ENCODE measurements at places on chromosomes 6 and 20.
A peak's percentile ranks its signal among the peaks of the same experiment; 100 is the strongest.

DNA sequence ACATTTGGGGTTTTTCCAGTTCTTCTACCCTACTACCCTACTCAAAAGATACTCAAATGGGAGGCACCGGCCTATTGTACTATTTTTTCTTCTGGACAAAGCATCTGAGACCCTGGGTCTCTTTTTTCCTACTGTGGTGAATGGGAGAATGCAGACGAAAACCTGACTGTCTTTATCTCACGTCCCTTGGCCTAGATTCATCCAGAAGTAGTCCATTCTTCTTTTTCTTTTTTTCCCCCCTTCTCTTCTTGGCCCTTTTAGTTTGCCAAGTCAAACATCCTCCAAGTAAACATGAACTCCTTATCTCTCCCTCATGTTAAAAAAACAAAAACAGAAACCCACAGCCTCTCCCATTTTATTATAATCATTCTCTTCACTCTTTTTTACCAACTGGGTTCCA lies 8.7 kb upstream of the ILRUN start:
- no peak for DNase-seq

GRCh38 chr6:2884804-2885203 lies 18.3 kb downstream of the SERPINB9 start:
- no peak for DNase-seq

DNA sequence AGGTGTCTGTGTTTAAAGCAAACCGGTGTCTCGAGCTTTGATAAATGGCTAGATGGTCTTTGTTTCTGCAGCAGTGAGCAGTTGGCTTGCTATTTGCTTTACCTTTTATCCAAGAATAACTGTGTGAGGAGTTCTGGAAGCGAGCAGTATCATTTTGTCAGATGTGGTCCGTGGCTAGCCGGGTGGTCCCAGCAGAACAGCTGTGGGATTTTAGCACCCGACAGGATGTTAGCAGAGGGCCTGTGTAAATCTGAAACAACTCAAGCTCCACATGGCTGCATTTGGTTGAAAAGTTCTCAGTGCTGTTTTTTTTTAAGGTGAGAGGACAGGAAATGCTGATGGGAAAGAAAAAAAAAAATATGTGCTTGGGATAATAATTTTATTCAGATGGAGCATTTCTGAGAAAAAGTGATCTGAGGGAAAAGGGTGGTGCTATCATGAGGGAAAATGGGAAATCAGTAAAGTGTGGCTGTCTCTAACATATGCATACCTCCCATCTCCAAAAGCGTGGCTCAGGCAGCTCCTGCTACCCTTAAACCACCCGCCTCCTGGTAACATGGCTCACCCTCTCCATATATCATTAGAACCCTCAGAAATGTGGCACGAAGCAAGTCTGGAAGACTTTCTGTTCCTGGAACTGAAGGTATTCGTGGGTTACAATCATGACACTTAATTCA lies 215.4 kb downstream of the TSHZ2 start:
- no peak for DNase-seq

- peak; percentile 91 for DNase-seq
These were observed at the start of gene MICB for GRCh38 chr6:31497531-31498476. Gene MICB, plus strand, starts transcription at chr6:31498145. Its CDS starts 49 bp downstream, at chr6:31498194.

DNA sequence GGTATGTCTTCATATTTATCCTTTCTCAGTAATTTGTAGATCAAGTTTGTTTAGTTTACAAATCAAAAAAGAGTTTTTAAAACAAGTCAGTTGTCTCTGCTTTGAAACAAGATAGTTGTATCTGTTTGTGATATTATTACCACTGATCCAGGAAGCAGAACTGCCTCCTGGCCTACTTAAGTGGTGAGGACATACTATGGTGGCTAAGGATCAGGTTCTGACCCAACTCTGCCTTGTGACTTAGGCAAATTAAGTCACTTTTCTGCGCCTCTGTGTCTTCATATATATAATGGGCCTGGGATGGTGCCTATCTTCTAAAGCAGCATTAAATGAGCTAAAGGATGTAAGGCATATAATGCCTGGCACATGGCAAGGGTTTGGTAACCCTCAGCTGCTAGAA lies 8.7 kb downstream of the ANKS1A start:
- no peak for DNase-seq

DNA sequence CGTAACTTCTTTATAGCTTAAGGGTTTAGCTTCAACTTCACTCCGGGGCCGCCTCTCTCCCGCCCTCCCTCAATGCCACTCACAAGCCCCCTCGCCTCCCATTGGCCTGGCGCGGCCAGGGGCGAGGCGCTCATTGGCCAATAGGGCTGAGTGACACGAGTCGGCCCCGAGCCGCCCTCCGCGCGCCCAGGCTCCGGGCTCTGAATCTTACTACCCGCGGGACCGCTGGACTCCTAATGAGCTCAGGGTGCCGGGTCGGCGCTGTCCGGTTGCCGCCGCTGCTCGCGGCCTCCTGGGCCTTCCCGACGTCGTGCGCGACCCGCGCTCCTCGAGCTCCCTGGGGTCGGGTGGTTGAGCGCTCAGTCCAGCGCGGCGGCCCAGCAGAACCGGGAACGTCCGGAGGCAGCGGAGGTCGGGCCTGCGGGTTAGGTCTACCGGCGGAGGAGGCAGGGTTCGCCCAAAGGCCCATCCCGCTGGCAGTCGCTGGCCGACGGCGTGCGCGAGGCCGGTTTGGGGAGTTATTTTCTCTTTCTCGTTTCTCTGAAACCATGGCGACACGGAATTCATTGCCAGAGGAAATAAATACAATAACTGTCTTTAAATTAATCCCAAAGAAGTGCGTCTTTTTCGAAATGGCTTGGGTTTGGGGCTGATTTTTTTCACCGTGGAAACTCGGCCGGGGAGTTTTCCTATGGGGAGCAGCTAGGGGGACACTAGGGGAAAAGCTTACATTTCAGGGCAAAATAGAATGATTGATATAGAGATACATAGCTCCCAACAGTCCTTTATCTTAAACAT lies at the start of gene SIM1:
SIM1 (minus strand) TSS at position 19 of the 798 bp plus-strand sequence. CDS start 1,453 bp downstream, outside the sequence.
- DNase-seq: no peak

GRCh38 chr6:28977341-28978132 lies 27.6 kb downstream of the ZNF311 start:
- DNase-seq: no peak

DNA sequence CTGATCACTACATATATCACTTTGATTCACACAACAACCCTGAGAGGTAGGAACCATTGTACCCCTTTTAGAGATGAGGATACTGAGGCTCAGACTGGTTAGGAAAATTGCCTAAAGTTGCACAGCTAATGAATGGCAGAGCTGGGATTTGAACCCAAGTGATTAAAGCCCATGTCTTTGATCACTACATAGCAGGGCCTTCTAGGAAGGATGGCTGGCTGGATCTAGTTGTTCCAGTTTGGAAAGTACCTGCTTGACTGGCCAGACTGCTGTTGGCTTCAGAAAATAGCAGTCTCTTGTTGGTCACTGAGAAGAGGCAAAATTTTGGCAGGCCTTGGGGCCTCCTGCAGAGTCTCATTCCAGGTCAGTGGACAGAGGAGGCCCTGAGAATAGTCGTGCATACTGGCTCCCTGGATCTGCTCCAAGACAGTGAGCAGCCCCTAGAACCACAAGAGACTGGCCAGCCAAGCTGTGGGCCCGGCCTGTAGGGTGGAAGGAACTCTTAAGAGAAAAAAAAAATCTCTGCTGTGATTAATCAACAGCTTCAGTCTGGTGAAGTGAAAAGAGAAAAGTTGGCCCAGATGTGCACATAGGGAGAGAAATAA lies 17.5 kb downstream of the PPARD start:
- no peak for DNase-seq

DNA sequence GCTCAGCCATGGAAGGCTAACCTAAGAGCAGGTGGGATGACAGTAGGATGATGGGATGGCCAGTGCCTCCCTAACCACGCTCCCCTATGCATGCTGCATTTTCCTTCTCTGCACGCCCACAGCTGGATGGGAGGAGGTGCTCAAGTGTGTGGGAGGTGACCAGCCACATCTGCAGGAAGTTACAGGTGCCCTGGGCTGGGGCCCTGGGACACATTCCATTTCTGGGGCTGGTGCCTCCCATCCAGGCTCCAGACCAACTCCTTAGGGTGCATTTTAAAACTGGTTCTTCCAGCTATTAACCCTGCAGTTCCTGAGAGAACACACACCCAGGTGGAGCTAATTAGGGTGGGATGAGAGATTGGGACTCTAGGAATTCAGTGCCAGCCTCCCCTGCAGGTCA lies 135.3 kb upstream of the ARMC2 start:
- no peak for DNase-seq

DNA sequence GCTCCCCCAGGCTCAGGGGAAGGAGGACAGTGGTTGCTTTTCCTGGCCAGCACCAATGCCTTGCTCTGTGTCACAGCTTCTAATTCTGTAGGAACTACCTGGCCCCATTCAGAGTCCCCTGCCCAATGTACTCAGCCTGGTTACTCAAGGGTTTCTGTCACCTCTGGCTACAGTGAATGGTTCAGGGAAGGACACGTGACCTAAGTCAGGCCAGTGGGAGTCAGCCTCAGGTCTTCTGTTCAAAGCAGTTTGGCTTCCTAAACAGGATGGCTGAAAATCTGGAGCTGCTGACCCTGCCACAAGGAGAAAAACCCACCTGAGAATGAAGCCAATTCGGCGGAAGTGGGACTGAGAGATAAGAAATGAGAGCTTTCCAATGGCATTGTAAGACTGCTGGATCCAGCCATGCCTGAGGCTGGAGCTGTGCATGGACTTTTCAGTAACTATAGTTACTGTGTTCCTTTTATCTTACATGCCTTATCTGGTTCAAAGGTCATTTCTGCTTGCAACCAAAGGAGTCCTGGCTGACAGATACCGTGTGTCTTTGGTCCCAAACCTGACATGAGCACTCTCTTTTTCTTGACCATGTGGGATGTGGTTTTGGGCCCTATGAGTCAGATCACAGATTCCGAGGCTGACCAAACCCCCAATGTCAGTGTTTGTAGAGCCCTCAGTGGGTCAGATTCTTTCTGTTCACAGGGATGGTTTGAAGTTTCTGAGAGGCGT lies 104.3 kb downstream of the SULF2 start:
- no peak for DNase-seq

GRCh38 chr6:165082636-165083035 lies 226.8 kb downstream of the C6orf118 start:
- DNase-seq: no peak

- DNase-seq: no peak
These were observed 148.3 kb upstream of the NRSN1 start for GRCh38 chr6:23977706-23978105.

- no peak for DNase-seq
These were observed 4.3 kb upstream of the MTG2 start for GRCh38 chr20:62178316-62179161.

GRCh38 chr6:30614044-30614842 lies 2.8 kb downstream of the PPP1R10 start:
- no peak for DNase-seq

GRCh38 chr20:20754714-20755113 lies 42.3 kb upstream of the RALGAPA2 start:
- no peak for DNase-seq

DNA sequence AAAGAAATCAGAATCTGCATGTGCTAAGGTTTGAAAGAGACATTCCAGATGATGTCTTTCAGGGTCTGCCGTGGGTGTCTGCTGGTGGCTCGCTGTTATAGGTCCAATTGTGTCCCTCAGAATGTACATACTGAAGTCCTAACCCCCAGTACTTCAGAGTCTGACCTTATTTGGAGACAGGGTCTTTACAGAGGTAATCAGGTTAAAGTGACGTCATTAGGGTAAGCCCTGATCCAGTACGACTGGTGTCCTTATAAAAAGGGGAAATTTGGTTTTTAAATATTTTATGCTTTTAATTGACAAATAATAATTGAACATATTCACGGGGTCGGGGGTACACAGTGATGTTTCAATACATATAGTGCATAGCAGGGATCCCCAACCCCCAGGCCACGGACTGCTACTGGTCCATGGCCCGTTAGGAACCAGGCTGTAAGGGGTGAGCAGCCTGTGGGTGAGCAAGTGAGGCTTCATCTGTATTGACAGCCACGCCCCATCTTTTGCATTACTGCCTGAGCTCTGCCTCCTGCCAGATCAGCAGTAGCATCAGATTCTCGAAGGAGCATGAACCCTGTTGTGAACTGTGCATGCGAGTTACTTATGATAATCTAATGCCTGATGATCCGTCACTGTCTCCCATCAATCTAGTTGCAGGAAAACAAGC lies 33.2 kb upstream of the SLC22A23 start:
- DNase-seq: no peak

GRCh38 chr20:31593221-31594001 lies 11.7 kb upstream of the ID1 start:
- DNase-seq: no peak

GRCh38 chr6:15880262-15880973 lies 217.6 kb upstream of the DTNBP1 start:
- DNase-seq: no peak

DNA sequence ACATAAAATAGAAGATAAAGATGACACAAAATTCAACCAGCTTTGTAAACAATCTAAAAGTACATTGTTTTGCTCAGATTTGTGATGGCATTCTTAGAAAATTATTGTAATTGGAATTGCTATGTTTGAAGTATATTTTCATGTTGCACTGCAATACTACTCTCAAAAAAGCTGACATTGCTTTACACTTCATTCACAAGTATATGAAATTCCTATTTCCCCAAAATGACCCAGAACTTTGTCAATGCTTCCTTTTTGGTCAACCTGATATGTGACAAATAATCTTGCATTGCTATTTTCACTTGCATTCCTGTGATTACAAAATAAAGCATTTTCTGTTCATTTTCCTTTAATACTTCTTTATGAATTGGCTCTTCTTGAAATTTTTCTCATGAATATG lies 104.1 kb upstream of the BMP5 start:
- no peak for DNase-seq

DNA sequence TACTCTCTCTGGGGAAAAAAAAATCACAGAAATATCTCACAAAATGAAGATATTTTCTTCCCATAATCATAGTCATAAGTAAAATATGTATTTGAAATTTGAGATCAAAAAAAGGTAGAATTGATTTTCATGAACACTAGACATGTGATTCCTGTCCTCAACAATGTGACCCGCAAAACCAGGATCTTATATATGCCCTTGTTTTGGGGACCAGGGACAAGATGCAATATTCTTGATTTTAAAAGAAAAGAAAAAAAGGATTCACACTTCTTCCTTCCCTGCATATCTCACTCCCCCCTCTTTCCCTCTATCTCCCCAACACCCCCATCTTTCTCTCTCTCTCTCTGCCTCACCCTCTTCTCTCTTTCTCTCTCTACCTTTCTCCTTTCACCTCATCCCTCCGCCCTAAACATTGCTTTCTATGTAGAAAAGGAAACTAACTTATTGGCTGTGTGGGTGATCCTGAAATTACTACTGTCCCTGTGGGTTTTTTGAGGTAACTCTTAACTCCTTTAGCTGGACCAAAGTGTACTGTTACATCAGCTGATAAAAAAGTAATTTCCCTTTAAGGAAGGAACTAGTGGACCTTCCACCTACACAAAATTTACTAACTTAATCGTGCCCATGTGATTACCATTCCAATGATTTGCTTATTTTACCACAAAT lies 85.6 kb downstream of the AIG1 start:
- no peak for DNase-seq

DNA sequence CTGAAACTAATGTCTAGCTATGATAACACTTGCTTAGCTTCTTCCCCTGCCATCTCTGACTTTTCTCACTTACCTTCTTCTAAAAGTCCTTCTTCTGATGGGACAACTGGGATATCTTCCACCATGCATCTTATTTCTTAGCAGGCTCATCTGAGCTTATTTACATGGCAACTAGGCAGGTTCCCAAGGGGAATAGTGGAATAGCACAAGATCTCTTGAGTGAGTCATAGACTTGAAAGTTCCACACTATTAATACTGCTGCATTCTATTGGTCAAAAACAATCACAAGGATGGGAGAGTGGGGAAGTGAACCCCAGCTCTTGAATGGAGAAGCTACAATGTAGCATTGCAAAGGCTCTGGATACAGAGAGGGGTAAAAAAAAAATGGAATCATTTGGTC lies 142.1 kb downstream of the HAO1 start:
- DNase-seq: no peak
